Hepatocyte (in vitro differentiated cells): ENCODE measurements at places on chromosomes 1 and 21. TPM values are rescaled to one million over a fixed set of nuclear protein-coding genes. Genes with fewer than 3 reads are reported as not detected.
A peak's percentile ranks its signal among the peaks of the same experiment; 100 is the strongest.

DNA sequence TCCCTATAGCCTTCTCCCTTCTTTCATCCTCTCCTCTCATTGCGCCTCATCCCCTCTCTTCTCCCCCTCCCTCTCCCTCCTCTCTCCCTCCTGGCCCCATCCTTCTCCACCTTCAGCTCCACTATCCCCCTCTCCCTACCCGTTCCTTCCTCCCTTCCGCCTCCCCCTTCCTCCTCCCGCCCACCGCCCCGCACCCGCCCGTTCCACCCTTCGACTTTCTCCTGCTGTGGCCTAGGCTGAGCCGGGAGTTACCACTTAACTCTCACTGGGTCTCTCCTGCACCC, 1.6 kb downstream of the NPR1 start:
- no peak overlapping the region for H3K27ac ChIP-seq
- no peak overlapping the region for H3K4me3 ChIP-seq
- no peaks in the 10 kb centered on the region for H3K36me3 ChIP-seq
- peaks cover 17% of the 10 kb centered on the region for H3K4me1 ChIP-seq

DNA sequence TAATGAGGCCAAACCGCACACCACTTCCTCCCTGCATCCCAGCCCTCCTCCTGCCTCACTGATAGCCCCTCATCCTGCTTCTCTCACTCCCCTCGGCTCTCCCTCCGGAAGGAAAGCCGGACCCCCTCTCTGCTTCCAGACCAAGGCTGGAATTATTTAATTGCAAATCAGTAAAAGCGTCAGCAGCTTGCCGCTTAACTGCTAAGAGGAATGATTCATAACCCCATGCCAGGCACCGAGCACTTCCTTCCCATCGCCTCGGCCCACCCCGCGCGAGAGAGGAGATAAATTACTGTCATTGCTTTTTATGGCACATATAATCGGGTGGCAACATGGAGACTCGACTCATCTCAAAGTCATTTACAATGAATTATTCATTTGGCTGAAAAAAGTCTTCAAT, 77.3 kb downstream of the UBIAD1 start:
- H3K27ac ChIP-seq, result no peak overlapping the region
- H3K4me3 ChIP-seq, result no peak overlapping the region
- no peak for DNase-seq
- H3K4me1 ChIP-seq, result no peaks in the 10 kb centered on the region

DNA sequence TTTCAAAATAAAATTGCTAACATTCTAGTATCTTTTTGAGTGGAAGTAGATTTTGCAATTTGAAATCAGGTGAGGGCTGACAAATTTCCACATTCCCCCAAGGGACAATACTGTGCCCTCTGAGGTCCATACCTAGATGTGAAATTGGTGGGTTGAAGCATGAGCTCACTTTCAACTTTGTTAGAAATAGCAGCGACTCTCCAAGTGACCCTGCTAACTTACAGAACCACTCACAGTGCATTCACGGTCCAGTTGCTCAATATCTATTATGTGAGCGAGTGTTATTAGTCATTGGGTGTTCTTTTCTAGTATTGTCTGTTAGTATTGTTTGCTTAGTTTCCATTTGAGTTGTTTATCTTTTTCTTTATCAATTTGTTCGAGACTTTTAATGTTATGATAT, 53.6 kb upstream of the ASB17 start:
- no peak for DNase-seq
- H3K4me1 ChIP-seq, result no peaks in the 10 kb centered on the region
- no peak overlapping the region for H3K4me3 ChIP-seq
- H3K27ac ChIP-seq, result no peak overlapping the region
- no peaks in the 10 kb centered on the region for H3K27me3 ChIP-seq

DNA sequence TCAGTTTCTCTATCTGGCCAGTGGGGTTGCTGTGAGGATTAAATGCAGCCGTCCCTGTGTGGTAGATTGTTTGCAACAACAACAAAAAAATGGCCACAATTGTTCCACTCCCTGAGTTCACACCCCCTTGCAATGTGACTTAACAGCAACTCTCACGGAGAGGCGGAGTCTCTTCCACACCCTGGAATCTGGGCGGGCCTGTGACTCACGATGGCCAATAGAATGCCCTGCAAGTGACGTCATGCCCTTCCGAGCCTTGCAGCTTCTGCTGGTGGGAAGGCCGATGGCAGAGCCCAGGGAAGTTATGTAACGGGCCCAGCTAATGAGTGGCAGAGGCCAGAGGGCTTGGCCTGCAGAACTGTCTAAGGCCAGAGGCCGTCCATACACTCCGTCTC, 87.9 kb downstream of the RIPK4 start:
- no peaks in the 10 kb centered on the region for H3K27me3 ChIP-seq
- H3K27ac ChIP-seq, result peak overlapping the region; percentile 98
- H3K36me3 ChIP-seq, result no peaks in the 10 kb centered on the region
- H3K4me3 ChIP-seq, result no peak overlapping the region
- H3K4me1 ChIP-seq, result peaks cover 22% of the 10 kb centered on the region
- DNase-seq, result peak; percentile 98

Gene RXFP4
- total RNA-seq, result 0.83 TPM in 1 of 2 replicates, not detected in the other

DNA sequence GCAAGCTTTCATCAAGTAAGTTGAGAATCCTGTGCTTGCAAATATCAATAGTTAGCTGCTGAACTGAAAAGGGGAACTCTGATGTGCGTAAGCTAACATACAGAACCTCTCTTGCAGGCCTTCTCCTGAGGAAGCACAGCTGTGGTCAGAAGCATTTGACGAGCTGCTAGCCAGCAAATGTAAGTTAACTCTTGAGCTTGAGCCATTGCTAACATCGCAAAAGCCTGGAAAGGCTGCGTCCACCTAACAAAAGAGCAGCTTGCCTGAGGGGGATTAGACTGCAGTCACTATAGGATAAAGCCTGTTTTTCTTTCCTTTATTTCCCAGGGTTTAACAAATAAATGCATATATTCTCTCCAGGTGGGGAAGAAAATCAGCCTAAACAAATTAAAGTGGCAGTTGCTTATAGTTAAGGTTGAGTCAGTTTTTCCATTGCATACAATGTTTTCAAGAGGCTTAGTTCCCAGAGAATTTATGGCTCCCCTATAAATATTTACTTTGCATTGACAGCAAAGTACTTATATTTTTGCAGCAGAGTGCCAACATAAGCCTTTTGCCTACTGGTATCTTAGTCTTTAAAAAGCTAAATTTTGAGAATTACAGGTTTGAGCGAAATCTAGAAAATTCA, 1.5 kb downstream of the RGS2 start:
- H3K4me1 ChIP-seq, result peaks cover 15% of the 10 kb centered on the region
- no peaks in the 10 kb centered on the region for H3K27me3 ChIP-seq
- DNase-seq, result peak; percentile 65
- peak overlapping the region; percentile 72 for H3K4me3 ChIP-seq
- peak overlapping the region; percentile 86 for H3K27ac ChIP-seq

Gene WNT4
- total RNA-seq, result 1.6 and 1.7 TPM in 2 replicates

Gene RAB7B
- 3.9 and 4.5 TPM in 2 replicates for total RNA-seq

- no peak overlapping the region for H3K4me3 ChIP-seq
- no peak overlapping the region for H3K27ac ChIP-seq
- no peaks in the 10 kb centered on the region for H3K27me3 ChIP-seq
Measured at GRCh38 chr1:70083519-70083918, 121.9 kb downstream of the LRRC40 start.

Gene KRTAP19-1
- total RNA-seq, result not detected in 2 replicates

Gene VWA5B1
- 0.24 and 0.33 TPM in 2 replicates for total RNA-seq

Gene LCE1A
- not detected in 2 replicates for total RNA-seq

Gene ZRANB2
- 63.3 and 69.3 TPM in 2 replicates for total RNA-seq

Gene ESPN
- 21.4 and 31.1 TPM in 2 replicates for total RNA-seq

- peaks cover 5% of the 10 kb centered on the region for H3K4me1 ChIP-seq
- no peak overlapping the region for H3K27ac ChIP-seq
Measured at GRCh38 chr1:200334661-200335256, 75.1 kb downstream of the ZNF281 start.

Gene TCHH
- not detected in 2 replicates for total RNA-seq

DNA sequence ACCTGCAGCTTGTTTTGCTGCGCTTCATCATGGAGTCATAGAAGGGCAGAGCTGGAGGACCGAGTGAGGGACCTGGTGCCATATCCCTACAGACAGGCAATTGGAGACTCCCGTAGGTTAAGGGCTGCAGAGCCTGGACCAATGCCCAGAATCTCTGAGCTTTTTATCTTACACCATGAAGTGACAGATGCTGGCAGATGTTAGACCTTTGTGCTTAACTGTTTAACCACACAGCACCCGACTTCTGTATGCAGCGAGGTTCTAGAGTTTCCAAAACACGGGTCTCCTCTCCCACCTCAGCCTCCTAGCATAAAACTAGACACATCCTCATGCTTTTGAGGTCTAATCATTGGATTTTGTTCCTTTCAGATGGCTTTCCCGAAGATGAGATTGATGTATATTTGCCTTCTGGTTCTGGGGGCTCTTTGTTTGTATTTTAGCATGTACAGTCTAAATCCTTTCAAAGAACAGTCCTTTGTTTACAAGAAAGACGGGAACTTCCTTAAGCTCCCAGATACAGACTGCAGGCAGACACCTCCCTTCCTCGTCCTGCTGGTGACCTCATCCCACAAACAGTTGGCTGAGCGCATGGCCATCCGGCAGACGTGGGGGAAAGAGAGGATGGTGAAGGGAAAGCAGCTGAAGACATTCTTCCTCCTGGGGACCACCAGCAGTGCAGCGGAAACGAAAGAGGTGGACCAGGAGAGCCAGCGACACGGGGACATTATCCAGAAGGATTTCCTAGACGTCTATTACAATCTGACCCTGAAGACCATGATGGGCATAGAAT, 47.6 kb downstream of the B3GALT5 start:
- H3K27me3 ChIP-seq, result no peaks in the 10 kb centered on the region
- H3K4me3 ChIP-seq, result no peak overlapping the region
- H3K36me3 ChIP-seq, result no peaks in the 10 kb centered on the region
- DNase-seq, result peak; percentile 79

Gene CD2
- total RNA-seq, result 0.08 and 0.13 TPM in 2 replicates

DNA sequence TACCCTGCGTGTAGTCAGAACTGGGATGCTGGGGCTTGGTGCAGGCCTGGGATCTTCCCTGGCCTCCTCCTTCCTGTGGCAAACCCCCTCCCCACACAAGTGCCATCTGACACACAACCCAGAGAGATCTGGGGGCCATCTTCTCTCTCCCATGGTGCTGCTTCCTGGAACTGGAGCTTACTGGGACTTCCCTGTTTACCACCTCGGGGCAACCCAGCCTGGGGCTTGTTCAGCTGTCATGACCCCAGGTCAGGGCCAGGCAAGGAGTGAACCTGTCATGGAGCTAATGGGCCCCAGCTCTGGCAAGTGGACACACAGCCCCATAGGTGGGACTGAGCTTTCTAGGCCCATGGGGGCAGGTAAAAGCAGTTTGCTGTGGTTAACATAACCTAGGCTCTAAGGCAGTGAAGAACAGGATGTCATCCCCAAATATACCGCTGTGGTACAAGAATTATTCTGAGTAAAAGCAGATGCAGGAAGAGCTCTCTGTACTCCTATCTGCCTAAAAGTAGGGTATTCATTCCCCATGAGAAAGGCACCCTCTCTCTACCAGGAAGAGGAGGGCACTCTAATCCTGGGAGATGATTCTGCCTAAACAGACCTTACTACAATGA, 2.4 kb downstream of the TRIM11 start:
- no peak overlapping the region for H3K4me3 ChIP-seq
- no peaks in the 10 kb centered on the region for H3K36me3 ChIP-seq
- DNase-seq, result no peak
- no peak overlapping the region for H3K27ac ChIP-seq
- H3K27me3 ChIP-seq, result no peaks in the 10 kb centered on the region

Gene FUBP1
- 145 and 151 TPM in 2 replicates for total RNA-seq

DNA sequence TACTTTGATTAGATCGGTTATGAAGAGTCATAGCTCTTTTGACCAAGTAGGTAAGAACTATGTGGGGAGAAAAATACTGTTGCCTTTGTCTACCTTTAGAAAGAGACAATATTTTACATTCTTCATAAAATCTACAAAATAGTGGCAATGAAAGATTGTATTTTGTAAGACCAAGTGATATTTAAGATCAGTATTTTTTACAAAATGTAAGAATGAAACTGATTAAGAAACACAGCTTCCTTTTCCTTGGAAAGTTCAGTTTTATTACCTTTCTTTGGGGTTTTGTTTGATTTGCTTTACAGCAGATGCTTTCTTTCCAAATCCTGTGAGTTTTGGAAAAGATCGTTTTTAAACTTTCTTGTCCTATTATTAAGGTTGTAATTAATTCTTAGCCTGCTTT, 69.8 kb downstream of the SLC35A3 start:
- no peak for DNase-seq
- peak overlapping the region; percentile 63 for H3K4me3 ChIP-seq
- no peaks in the 10 kb centered on the region for H3K4me1 ChIP-seq
- no peaks in the 10 kb centered on the region for H3K27me3 ChIP-seq
- no peaks in the 10 kb centered on the region for H3K36me3 ChIP-seq

DNA sequence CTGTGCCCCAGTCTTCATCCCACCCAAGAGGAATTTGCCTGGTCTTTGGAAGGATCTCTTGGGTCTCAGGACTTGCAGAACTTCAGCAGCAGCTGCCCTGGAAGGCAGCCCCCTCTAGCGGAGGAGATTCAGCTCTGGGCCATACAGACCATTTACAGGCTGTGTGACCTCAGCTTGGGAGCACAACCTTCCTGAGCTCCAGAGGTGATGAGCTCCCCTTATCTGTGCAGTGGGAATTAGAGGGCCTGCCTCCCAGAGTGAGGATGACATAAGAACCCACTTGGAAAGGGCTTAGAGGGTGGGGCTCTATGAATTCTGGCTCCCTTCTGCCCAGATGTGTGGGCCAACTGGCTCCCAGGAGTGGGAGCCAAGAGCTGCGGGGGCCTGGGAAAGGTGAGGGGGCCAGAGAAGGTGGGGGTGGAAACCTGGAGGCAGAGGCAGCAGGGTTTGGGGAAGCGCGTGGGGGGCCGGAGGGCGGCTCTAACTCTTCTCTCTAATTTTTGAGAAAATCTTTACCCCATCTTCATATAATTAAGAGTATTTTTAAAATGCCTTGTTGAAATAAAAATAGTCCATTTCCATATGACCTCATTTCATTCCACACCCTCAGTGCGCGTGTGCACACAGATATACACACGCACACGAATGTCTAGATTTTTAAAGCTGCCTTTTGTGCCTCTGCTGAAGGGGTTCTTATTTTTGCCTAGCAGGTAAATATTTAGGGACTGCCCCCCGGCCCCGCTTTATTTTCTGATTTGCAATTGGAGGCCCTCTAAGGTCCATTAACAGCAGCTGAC, 21.5 kb downstream of the EPHB2 start:
- H3K4me3 ChIP-seq, result no peak overlapping the region
- no peaks in the 10 kb centered on the region for H3K36me3 ChIP-seq
- H3K27ac ChIP-seq, result no peak overlapping the region
- no peaks in the 10 kb centered on the region for H3K27me3 ChIP-seq
- peaks cover 5% of the 10 kb centered on the region for H3K4me1 ChIP-seq

DNA sequence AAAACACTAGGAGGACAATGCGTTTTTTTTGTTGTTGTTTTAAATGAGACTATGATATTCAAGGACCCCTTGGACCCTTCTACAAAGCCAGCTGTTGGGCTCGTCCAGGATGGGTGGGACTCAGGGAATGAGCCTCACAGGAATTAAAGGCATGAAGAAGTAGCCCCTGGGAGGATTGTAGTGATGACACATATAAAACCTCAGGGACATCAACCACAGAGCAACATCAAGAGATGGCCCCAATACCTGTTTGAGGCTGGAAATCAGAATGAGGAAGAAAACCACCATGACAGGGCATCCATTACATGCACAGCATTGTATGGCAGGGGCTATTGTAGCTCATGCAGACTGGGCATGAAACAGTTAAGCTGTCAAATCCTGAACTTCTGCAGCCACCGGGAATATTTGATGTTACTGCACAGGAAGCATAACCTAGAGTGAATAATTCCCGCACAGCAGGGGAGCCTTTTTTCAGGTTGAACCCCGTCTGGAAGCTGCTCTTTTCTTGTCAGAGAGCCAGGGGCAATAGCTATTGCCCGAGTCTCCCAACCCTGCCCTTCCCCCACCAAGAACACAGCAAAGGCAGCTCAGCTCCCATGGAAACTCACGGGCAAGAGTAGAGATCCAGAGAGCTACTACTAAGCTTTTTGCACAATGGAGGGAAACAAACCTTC, 140.2 kb upstream of the FGGY start:
- H3K27me3 ChIP-seq, result no peaks in the 10 kb centered on the region
- DNase-seq, result peak; percentile 38
- no peak overlapping the region for H3K4me3 ChIP-seq
- peaks cover 7% of the 10 kb centered on the region for H3K4me1 ChIP-seq
- no peaks in the 10 kb centered on the region for H3K36me3 ChIP-seq
